ENCODE measurements at places on chromosomes 4 and X.

- DNase-seq: no peak
Observed at GRCh38 chrX:14039344-14039743, 9.7 kb upstream of the GEMIN8 start.

DNA sequence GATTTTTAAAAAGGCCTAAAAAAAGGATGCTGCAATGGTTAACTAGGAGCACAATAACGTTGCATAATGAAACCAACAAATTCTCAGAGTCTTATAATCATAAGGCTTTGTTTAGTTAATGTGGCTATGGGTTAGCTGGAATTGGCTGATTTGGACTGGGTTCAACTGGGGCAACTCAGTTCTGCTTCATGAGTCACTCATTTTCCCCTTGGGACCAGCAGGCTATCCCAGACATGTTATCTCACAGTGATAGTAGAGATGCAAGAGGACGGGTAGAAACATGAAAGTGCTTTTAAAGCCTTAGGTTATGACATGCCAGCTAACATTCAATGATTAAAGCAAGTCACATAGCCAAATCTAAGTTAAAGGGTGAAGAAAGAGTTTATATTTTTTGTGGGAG lies 189.2 kb upstream of the GK2 start:
- DNase-seq: no peak

GRCh38 chrX:105553118-105553517 lies 269.2 kb upstream of the NRK start:
- no peak for DNase-seq

DNA sequence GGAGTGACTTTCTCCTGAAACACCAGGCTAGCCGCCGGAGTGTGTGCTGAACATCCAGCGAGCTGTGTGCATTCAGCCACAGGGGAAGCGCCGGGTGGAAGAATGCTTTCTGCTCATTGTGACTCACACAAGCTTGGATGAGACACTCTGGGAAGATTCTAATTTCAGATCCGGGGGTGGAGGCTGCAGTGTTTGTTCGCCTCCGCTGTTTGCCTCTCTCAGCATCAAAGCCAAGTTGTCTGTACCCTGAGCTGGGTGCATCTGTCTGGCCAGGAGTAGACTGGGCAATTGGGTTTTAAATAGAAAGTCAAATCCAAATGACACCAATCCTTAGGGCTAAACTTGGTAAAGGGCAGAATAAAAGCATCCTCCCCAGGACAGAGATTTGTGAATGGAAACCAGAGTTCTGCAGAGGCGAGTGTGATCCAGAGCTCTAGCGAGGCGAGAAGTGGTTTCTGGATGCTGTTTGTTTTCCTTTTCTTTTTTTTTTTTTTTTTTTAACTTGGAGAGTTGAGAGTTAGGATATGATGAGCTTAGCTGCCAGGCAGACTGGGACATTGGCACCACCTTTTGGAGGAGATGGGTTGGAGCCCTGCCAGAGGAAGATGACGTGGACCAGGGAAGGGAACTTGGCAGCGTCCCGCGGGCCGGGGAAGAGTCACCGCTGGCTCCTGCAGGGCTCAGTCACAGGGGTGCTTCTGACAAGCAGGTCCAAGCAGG lies 196.0 kb upstream of the PSAPL1 start:
- no peak for DNase-seq

- DNase-seq: no peak
Observed at GRCh38 chr4:21032089-21032645, 331.9 kb downstream of the PACRGL start.

DNA sequence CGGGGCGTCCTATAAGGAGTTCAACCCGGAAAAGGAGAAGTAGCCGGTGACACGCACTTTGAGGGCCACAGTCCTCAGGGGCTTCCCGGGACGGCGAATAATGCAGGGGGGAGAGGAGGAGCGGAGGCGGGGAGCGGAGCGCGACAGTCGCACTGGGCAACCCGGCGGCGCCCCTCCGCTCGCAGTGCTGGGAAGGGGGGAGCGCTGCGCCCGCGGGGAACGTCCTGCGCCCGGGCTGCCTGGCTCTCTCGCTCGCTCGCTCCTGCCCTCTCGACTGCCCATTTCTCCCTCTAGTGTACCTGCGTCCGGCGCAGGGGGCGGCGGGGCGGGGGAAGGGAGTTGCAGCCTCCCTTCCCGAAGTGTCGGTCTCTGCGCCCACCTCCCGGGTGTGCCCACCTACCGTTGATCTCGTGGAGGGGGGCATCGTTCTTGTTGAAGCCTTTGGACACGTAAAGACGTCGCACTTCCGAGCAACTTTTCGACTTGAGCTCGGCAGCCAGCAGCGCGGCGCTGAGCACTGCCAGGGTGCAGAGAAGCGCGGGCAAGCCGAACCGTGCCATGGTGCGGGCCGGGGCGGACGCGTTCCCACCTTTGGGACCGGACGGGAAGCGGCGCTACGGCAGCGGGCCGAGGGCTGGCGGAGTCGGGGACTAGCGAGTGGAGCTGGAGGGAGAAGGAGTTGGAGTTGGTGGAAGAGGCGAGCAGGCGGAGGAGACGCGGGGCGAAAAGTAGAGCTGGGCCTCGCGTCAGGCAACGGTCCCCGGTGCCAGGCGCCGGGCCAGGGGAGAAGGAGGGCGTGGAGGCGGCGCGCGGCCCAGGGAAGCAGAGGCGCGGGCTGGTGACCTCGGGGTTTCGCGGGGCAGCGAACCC lies 648 bp downstream of the GPC4 start:
- DNase-seq: no peak

DNA sequence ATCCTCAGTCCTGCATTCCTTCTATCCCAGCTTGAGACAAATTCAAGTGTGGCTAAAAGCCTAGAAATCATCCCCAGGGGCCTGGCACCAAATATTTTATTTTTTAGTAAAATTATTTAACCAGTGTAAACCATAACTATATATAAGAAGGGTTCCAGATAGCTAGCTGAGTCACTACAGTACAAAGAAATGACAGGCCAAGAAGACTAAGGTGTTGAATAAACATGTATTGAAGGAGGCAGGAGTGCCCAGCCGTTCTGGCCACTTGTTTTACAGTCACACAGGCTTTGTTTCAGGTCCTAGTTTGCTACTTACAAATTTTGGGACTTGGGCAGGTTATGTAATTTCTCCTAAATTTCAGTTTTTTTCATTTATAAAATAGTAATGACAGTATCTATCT lies 225.9 kb upstream of the PITX2 start:
- no peak for DNase-seq

All from HuH-7.5 (cell line).